Astrocyte (in vitro differentiated cells and primary cell): ENCODE measurements at places on chromosomes 3 and 15.

DNA sequence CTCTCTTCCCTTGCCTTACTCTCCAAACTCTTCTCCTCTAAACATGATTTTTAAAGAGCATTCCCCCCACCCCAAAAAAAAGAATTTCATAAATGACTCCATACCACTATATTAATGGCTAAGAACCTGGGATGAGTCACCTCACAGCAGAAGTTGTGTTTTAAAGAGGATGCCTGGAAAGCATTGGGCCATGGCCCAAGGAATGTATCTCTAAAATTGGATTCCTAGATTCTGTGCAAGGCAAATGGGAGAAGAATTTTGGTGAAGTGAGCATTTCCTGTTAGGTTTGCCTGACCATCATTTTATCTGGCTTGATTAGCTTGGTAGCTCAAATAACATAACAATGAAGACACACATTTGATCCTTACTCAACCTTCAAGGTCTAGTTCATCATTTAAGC, 251.4 kb downstream of the NR1D2 start:
- no peaks in the 10 kb centered on the region for H3K36me3 ChIP-seq
- H3K27ac ChIP-seq = no peak overlapping the region
- no peaks in the 10 kb centered on the region for H3K27me3 ChIP-seq
- DNase-seq = peak; percentile 80
- no peaks in the 10 kb centered on the region for H3K4me1 ChIP-seq

DNA sequence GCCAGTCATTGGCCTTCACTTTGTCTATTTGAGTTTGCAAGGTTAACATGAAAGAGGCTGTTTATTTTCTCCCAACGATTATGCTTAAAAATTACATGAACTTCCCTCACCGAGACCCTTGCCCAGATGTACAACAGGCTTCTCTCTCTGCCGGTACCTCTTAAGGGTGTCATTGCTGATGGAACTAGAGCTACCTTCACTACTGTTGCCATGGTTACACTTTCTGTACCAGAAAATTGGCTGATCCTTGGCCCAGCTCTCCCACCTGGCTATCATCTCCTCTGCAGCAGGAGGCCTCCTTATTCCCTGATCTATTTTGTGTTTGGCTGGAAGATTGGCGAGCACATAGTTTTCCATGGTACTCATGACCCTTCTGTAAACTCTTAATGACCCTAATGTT, 24.0 kb upstream of the LIPC start:
- no peaks in the 10 kb centered on the region for H3K36me3 ChIP-seq
- no peak overlapping the region for H3K4me3 ChIP-seq
- DNase-seq = no peak
- H3K27me3 ChIP-seq = no peaks in the 10 kb centered on the region

DNA sequence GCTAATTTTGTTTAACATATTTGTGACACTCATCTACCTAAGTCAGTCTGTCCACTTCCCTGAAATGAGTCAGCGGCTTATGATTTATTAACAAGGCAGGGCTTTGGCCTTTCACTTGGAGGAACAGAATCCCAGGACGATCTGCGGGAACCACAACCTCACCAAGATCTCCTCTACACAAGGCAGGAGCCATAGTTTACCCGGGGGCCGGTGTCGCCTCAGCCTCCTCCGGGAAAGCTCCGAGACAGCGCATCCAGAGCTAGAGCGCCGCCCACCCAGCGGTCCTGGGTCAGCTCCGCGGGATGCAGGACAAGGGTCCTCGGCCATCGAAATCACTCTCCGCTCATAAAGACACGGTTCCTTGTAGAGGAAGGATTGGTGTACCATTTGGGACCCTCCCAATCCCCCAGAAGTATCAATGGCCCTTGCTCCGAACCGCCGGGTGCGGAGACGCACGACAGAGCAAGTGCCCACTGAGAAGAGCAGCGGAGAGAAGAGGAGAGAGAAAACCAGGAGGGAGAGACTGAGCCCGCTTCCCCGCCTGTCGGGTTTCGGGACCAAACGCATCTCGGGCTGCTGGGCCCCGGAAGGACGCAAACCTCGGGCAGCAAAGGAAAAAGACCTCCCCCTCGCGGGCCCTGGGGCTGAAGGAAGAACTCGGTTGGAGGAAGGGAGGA, 13.1 kb upstream of the ALCAM start:
- H3K27ac ChIP-seq = peak overlapping the region; percentile 86
- peak; percentile 67 for DNase-seq
- H3K4me1 ChIP-seq = peaks cover 29% of the 10 kb centered on the region
- peak overlapping the region; percentile 55 for H3K4me3 ChIP-seq

GRCh38 chr3:74347563-74348268, 266.7 kb downstream of the CNTN3 start:
- H3K4me1 ChIP-seq = no peaks in the 10 kb centered on the region
- no peak overlapping the region for H3K27ac ChIP-seq
- H3K36me3 ChIP-seq = no peaks in the 10 kb centered on the region

GRCh38 chr3:122052968-122053367, 2.2 kb upstream of the CD86 start:
- no peaks in the 10 kb centered on the region for H3K36me3 ChIP-seq
- DNase-seq = no peak
- no peaks in the 10 kb centered on the region for H3K4me1 ChIP-seq
- H3K27ac ChIP-seq = no peak overlapping the region

DNA sequence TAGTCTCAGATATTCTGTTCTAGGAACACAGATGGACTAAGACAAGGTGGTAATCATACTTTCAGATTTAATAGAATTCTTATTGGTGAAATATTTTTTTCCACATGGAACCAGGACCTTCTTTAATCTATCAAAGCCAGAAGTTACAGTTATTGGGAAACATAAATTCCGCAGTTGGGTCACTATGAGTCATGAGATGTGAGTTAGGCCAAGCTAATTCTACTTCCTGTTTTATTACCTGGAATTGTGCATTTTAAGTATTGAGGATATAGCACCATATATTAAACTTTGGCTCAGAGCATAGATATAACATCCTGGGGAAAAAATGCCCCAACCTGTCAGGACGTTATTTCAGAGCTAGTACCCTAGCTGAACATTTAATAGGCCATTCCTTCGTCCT, 96.4 kb upstream of the P3H2 start:
- DNase-seq = peak; percentile 45
- no peak overlapping the region for H3K4me3 ChIP-seq
- H3K36me3 ChIP-seq = no peaks in the 10 kb centered on the region

GRCh38 chr3:38015984-38016383, 13.5 kb downstream of the PLCD1 start:
- H3K27ac ChIP-seq = no peak overlapping the region
- no peaks in the 10 kb centered on the region for H3K4me1 ChIP-seq
- DNase-seq = no peak
- no peaks in the 10 kb centered on the region for H3K27me3 ChIP-seq
- no peak overlapping the region for H3K4me3 ChIP-seq
